ENCODE measurements at places on chromosomes 2 and 18.

GRCh38 chr2:28391564-28392296 is 928 bp upstream of the FOSL2 start:
- DNase-seq = peak; percentile 71

- DNase-seq = no peak
These were observed 101.4 kb downstream of the HDAC4 start for GRCh38 chr2:239299218-239299939.

- no peak for DNase-seq
These were observed 128.5 kb downstream of the ARL6IP6 start for GRCh38 chr2:152846697-152847470.

GRCh38 chr2:218472988-218473387 is 54.1 kb downstream of the VIL1 start:
- DNase-seq = no peak

DNA sequence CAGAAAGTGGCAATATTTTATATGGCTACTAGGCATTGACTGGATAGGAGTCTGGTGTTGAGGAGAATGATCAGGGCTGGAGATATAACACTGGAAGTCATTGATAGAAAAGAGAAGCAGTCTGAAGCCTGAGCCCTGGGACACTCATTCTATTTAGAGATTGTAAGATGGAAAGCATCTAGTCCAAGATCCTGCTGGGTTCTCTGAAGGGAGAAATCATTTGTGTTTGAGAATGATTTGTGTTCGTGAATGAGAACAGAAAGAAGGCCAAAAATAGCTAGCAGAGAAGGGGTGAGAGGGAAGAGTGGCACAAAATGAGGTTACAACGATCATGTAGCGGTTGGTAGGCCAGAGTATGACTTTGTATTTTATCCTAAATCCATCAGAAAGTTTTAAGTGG is 7.6 kb upstream of the ALS2 start:
- DNase-seq = no peak

DNA sequence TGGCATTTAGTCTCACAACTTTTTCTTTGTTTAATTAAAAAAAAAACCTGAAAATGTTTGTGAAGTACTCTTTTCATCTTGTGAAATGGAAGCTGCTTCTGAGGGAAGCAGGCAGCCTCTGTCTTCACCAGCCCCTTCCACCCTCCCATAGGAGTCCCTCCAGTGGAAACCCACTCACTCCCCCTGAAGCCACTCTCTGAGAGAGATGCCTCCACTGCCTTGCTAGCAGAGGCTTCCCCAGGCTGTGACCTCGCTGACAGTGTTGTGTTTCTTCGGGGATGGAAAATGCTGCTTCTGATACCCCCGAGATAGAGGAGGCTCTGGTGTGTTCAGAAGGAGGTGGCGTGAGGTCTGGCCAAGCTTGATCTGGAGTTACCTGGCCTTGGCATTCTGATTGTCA is 59.9 kb downstream of the SH3RF3 start:
- no peak for DNase-seq

- no peak for DNase-seq
These were observed 54.3 kb upstream of the PKDCC start for GRCh38 chr2:41993435-41993925.

DNA sequence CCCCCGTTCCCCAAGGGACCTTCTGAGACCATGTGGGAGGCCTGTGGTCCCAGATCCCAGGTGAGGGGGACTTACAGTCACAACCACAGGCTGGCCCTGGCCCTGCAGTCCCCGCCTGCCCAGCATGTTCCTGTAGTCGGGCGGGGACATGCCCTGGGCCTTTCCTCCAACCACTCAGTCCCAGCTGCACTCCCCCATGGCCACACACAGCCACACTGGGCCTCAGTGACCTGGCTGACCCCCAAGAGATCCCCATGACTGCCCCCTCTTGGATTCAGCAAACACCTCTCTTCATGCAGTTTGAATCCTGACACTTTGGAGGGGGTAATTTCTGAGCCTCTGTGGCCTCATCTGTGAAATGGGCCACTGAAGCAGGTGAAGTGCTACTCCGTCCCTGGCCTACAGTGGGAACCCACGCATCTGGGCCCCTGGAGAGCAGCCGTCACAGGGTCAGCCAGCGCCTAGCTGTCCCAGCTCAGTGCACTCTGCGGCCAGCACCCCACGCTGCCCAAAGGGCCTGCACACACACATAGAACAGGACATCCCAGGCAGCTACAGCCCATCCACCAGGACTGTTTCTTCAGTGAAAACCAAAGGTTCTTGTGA is 12.7 kb upstream of the ARHGEF4 start:
- peak; percentile 39 for DNase-seq

DNA sequence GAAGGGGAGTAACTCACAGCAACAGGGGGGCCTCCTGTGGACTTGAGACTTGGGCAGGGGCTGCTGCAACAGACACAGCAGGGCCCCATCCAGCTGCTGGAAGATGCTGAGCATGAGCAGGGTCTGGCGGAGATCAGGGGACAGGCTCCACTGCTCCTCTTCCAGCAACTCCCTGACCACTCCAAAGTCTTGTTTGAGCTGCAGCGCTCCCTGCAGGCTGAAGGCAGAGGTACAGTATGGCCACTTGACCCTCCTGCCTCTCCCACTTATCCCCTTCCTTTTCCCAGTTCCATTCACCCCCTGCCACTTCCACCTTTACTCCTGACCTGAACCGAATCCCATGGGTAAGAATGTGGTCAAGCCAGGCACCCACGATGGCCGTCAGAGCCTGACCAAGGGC is 2.4 kb upstream of the MRPL53 start:
- no peak for DNase-seq
